ENCODE measurements at places on chromosomes 6 and 20. TPM values are rescaled to one million over a fixed set of nuclear protein-coding genes. Genes with fewer than 3 reads are reported as not detected.

DNA sequence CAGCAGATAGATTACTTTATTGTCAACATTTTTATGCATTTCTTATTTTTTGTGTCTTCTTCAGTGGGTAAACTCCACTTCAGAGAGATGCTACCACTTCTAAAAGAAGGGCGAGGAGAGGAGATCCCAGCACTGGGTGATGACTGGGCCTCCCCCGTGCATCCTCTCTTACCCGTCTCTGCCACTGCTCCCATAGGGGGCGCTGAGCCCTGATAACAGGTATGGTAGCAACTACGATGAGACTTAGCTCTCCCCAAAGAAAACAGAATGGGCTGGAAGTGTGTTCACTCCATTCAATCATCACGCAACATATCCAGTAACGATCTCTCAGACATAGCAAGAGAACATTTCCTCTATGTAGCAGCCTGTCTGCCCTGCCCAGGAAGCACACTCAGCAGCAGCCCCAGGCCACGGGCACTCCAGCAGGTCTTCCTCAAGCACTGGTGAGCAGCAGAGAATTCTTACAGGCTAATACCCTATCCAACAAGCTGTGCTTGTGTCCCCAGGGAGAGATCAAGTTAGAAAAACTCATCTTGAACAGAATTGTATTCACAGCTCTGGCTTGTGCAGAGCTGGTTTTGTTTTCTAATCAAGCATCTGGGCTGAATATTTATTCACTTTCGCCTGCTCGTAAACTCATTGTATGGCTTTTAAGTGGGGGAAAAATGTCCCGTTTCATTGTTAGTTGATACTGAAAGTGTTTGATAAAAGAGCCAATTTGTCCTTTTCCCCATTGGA, 533.1 kb upstream of the CDH4 start:
- DNase-seq = no peak

GRCh38 chr6:75556240-75556639, 45.4 kb upstream of the SENP6 start:
- no peak for DNase-seq

DNA sequence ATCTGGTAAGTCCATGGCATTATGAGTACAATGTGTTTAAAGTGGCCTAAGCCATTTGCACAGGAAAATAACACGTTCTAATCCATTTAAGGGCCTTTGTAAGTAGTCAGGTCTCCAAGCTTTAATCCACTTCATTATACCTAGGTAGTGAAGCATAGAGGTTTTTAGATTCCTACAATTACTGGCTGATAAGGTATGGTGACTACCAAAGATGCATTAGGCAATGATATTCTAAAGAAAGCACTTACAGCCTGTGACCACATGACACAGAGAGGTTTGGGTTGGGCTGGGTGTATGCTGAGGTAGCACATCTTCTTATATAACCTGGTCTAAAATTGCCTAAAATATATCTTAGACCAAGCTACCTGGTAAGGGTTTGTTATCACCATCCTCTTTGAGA, 504.4 kb downstream of the TFAP2B start:
- no peak for DNase-seq

DNA sequence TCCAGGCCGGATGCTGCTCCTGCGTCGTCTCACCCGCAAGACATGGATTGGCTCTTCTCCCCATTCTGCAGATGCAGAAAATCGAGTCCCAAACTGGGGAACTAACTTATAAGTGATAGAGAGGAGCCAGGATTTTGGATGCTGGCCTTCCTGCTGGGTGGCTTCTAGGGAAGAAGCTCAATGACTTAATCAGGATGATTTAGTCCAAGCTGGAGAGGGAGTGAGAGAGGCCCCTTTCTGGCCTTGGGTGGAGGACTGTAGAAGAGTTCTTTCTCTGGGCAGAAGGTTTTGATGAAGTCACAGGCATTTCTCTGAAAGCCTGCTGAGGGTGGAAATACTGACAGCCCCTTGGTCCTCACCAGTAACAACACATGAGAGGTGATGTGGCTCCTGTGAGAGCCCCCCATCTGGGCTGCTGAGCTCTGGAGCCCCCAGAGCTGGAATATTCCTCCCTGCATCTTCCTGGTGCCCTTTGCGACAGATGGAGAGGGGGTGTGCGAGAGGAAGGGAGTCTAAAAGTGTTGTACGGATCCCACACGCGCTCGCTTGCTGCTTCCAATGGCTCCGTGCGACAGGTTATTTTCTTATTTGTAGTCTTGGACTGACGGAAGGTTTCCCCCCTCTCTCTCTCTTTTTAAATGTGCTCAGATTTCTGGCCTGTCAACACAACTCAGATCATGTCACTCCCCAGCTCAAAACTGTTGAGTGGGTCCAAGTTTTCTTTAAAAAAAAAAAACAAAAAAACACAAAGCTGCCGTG, 3.5 kb downstream of the SIRPA start:
- no peak for DNase-seq

DNA sequence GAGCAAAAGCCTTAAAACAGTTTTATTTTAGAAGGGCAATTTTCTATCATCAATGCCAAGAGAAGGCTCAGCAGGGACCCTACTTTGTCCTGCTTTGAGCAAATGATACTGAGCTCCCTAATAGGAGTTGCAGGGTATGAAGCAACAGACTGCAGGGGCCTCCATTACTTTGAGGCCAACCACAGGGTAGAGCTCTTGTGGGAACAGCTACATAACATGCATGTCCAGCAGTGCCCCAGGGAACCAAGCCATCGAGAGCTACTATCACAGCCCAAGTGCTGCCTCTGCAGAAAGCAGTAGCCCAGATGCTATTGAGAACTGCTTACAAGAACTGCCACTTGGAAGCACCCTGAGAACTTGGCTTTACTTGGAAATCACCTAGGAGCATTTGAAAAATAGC, 222.1 kb downstream of the LAMA2 start:
- DNase-seq = no peak

- no peak for DNase-seq
Measured at GRCh38 chr6:97282238-97282725, 734 bp downstream of the MMS22L start.

- DNase-seq = no peak
Measured at GRCh38 chr20:62631336-62632308, 10.7 kb upstream of the SLCO4A1 start.

- no peak for DNase-seq
Measured at GRCh38 chr6:138776659-138777058, 3.1 kb downstream of the CCDC28A start.

The PYGB gene
- total RNA-seq = 156 TPM

DNA sequence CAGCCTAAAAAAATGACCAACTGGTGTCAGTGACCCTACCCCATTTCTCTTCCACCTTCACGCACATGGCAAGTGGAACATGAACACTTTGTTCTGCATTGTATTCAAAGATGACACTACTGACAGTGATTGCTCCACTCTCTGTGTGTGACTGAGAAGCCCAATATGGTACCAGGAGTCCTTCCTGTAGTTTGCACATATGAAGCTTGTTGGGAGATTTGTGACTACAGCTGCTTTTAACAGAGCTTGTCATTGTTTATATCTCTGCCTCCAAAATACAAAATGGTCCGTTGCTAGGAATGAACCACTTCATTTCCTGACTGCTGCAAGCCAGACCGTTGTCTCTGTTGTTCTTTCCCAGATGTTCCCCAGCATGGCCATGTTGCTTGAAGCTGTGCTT, 140.3 kb upstream of the TCF21 start:
- no peak for DNase-seq

The CPNE5 gene
- 94.3 TPM for total RNA-seq

The LBP gene
- not detected for total RNA-seq

DNA sequence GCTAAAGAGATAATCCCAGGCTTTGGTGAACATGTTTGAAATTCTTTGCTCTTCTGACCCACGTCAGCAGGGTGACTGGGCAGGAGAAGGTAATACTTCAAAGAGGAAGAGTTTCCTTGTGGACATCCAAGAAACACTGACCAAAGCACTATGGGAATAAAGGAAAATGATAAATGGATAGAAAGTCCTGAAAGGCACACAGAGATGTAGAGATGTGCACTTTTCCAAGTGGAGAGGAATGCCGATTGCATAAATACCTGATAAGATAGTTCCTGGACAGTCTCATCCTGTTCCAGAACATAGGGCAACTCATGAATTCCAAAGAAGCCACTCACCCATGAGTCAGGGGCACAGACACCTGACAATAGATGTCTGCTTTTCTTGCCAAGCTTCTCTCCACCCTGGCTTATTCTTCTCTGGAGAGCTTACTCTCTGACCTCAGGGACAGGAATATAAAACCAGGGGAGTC, 191.3 kb upstream of the FOXA2 start:
- no peak for DNase-seq

GRCh38 chr20:41334036-41334435, 6.6 kb upstream of the LPIN3 start:
- DNase-seq = no peak

The ZSWIM3 gene
- 4.2 TPM for total RNA-seq

The SUMO4 gene
- total RNA-seq = 5.4 TPM

- no peak for DNase-seq
Measured at GRCh38 chr6:22322103-22323030, 25.5 kb upstream of the PRL start.

DNA sequence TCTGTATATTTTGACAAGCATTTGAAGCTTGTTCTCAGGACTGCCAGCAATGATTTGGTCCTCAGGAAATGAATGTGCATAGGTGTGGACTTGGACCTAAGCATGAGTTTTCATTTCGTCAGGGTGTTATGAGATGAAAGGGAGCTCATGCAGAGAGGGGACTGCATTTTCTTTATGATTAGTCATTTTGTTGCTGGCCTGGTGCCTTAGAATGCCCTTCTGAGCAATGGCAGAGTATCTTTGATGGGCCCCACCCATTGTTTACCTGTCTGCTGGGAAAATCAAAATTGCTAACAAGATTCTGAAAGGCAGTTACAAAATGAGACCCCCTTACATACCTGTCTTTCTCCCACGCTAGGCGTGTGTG, 51.5 kb upstream of the MTHFD1L start:
- DNase-seq = no peak

The RAB44 gene
- not detected for total RNA-seq

DNA sequence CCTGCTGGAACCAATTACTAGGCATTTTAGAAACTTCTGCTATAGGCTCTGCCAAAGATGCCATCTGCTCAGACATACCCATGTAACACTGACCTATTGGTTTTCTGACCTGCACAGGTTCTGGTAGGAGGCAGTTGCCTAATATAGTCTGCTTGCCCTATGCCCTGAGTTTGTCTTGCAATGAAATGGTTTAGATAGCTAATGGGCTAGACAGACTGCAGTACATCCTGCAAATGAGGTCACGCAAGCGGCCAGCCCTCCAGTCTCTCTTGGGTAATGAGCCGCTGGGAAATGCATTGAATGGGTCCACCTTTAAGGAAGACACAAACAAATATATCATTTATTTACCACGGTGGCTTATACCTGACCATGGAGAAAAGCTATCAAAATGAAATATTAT, 90.6 kb upstream of the B3GAT2 start:
- DNase-seq = no peak

GRCh38 chr6:101393829-101394251, 332 bp downstream of the GRIK2 start:
- peak; percentile 44 for DNase-seq

The EPPIN gene
- 0.32 TPM for total RNA-seq

GRCh38 chr6:98094696-98095095, 739.7 kb upstream of the POU3F2 start:
- no peak for DNase-seq

The ESF1 gene
- 17.2 TPM for total RNA-seq

The OR2J3 gene
- not detected for total RNA-seq

DNA sequence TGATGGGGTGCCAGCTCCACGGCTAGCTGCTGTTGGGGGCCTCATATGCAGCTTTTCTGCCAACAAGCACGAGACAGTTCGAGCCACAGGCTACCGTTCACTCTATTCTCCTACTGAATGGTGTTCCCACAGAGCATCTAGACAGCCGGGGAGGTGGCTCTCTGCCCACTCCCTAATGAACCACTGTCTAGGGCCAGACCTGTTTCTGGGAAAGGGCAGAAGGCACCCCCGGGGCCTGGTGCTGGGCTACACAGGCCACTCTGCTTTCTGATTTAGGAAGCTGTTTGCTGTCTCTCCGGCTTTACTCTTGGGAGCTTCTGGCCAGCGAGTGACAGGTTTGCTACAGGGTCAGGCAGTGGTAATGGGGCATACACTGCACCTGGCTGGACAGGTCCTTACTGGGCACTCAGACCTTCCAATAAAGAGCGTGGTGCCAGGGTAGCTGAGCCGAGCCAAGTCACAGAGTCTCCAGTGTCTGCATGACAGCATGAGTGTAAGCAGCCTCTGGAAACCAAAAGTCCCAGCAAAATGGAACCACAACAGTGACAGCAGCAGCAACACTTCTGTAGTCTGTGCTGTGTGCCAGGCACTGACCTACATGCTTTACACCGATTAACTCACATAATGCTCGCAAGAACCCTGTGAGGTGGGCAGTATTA, 8.4 kb downstream of the CCDC167 start:
- DNase-seq = no peak

DNA sequence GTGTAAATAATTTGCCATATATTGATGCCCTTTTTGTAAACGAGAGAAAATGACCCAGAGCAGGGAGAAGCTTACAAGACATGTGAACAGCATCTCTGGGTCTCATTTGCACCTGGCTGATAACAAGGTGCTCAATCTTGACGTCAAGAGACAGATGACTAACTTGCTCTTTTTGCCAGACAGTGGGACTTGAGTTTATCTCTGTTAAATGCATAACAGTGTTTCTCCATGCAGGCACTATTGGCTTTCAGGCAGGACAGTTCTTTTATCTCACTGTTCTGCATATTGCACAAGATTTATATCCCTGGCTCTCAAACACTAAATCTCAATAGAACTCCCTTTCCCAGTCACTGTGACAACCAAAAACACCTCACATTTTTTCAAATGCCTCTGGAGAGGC, 56.4 kb downstream of the RFX6 start:
- DNase-seq = no peak

GRCh38 chr20:967796-968742, 34.0 kb downstream of the RSPO4 start:
- no peak for DNase-seq

GRCh38 chr6:57242505-57242904, 20.4 kb upstream of the RAB23 start:
- DNase-seq = no peak

DNA sequence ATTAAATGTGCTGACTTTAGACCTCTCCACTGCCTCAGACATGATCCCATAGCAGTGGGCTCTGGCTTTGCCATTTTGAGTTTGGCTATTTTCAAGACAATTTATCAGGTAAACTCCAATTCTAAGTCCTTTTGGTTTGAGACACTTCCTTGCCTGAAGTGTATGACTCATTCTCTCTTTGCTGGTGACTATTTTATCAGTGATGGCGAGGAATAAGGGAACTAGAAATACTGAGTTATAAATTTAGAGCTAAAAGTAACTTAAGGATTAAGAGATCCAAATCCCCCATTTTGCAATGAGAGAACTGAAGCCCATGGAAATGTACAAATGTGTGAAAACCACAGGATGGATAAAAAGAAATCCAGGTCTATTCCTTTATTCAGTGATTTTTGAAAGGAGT, 30.9 kb upstream of the CD83 start:
- DNase-seq = no peak

All from dorsolateral prefrontal cortex (tissue), 122 donors.